NCI-H2107 (cell line): ENCODE measurements at places on chromosomes 16 and 17.
A peak's percentile ranks its signal among the peaks of the same experiment; 100 is the strongest.

DNA sequence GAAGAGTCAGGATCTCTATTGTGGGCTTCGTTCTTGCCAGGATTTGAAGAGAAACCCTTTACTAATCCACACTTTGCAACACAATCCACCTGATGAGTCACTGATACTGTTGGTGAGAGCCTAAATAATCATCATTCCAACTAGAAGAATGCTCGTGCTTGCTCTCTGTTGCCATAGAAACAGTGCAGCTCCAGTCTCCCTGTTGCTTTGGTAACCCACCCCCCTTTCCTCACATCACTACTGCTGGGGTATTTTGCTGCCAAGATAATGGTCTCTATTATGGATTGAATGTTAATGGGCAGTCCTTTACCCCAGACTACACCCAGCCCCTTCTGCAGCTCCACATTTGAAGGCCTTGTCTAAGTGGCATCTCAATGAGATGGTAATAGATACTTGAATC, 190.4 kb downstream of the ABCC12 start:
- no peak for DNase-seq

DNA sequence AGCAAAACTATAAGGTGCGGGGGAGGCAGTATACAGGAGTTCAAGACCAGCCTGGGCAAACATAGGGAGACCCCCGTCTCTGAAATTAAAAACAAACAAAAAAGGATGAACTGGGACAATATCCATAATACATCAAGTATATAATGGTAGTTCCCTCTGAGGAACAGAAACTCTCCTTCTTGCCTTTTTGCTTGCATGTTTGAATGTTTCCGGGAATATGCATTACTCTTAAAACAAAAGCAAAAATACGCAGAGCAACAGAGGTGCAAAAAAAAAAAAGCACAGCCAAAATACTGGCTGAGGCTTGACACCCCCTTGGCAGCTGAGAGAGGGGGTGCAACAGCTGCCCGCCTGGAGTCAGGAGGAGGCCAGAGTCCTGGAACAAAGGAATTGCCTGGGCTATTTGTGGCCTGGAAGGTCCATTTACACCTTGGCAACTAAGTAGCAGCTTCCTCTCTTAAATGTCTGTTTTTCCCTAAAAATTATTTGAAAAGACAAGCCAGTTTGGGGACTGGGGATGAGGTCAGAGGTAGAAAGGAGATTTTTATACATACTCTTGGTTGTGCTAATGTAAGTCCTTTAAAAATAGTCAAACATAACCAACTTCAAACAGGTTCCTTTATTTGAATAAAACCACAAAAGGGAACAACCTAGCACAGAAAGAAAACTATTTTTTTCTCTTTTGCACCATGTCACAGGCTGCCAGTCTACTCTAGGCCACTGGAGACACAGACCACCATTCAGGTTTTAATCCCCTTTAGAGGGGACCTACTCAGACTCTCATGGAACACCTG, 19.5 kb downstream of the USP7 start:
- DNase-seq, result no peak

DNA sequence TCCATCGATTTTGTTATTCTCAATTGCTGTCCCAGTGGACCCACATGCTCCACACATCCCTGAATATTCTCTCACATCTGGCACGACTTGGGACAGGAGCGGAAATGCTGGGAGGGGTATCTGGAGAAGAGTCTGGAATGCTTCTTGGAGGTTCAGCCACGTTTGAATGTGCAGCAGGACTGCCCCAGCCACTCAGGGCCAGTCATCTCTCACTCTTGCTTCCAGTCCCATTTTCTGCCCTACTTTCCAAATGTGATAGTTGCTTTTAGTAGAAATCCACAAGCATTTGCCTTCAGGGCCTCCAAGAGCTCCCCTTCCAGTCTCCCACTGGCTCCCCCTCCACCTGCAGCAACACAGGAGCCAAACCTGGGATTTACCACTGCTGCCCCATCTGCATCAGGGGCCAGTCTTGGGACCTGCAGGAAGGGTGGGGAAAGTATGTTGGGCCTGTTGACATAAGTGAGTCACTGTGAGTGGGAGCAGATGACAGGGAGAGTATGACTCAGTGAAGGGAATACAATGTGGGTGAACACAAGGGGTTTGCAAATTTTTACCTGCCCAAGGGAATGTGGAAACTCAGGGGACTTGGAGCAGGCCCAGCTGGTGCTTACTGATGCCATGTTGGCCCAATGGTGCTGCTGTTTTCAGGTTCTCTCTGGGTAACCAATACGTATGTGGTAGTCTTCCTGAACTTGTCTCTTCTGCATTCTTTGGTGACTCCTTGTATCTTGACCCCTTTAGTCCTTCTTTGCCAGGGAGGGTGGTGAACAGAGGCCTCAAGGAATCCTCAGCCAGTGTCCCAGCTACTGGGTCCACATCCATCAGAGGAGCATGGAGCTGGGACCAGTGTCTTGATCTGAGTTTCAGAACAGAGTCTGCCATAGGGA, 78.8 kb upstream of the CRHR1 start:
- DNase-seq, result no peak

DNA sequence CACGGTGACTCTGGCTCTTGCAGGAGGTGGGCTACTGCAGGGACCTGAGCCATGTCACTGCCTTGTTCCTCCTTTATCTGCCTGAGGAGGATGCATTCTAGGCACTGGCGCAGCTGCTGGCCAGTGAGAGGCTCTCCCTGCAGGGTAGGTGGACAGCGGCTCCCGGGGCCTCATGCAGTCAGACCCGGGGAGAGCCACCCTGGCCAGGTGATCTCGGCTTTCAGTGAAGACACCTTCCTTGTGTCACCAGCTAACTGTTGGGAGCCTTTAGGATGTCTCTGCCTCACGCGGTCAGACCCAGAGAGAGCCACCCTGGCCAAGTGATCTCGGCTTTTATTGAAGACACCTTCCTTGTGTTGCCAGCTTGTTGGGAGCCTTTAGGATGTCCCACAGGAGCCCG, 31.7 kb upstream of the KSR1 start:
- DNase-seq, result no peak

GRCh38 chr17:7250695-7251627, 573 bp downstream of the CTDNEP1 start:
- no peak for DNase-seq

- DNase-seq, result no peak
These were observed 2.1 kb downstream of the NME1 start for GRCh38 chr17:51155416-51155815.

DNA sequence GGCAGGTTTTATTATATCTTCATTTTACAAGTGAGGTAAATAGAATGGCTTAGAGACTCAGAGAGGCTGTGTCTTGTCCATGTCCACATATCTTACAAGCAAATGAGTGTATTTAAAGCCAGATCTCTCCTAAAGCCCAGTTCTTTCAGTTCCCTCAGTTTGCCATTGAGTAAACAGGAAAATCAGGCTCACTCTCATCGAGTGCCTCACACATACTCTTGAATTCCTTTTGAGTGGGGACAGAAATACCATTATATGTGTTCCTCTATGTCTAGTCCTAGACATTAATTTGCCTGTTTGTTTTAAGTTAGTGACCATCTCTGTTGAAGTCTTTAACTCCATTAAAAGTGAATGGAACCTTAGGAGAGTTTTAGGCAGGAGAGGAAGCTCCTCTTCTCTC, 40.1 kb downstream of the BPTF start:
- no peak for DNase-seq

DNA sequence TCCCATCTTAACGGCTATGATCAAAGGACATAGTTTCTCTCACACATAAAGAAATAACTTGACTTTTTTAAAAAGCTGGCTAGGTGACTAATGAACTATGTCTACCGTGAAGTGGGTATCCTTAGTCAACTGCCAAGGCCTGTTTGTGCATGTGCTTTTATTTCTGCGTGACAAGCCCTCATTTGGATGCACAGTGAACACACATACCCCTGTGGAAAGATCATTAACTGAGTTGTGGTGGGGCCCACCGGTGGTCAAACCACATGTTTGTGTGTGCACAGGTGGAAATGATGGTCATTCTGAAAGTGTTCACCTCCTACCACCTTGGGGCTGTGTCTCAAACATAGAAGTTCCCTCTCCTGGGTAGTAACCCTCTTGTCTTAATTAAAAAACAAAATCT, 256.1 kb upstream of the SALL1 start:
- DNase-seq, result no peak

DNA sequence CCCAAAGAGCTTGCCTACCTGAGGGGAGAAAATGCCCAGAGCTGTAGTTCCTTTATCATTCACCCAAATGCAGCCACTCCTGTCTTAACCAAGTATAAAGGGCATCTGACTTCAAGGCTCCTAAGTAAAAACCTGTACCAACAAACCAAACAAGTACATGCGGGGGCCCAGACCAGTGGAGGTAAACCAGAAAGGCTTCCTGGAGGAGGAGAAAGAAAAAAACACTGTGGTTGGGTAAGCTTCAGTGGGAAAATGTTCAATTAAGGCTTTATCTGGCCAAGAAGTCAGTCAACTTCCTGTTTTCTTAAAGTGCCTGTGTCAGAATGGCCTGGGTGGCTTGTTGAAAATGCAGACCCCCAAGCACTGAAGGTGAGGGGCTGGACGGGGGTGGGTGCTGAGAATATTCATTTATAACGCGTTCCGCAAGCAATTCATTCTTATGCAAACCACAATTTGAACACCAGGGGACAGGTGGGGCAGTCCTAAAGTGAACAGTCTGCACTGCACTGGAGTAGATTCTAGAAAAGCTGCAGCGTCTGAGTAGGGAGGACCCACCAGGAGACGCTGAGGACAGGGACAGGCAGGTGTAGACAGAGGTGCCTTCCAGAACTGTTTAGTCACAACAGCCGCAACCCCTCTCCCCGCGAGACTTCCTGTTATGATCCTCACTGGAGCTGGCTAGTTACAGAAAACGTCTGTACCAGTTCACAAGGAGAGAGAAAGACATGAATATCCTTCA, 467.1 kb downstream of the SOX9 start:
- DNase-seq, result no peak

DNA sequence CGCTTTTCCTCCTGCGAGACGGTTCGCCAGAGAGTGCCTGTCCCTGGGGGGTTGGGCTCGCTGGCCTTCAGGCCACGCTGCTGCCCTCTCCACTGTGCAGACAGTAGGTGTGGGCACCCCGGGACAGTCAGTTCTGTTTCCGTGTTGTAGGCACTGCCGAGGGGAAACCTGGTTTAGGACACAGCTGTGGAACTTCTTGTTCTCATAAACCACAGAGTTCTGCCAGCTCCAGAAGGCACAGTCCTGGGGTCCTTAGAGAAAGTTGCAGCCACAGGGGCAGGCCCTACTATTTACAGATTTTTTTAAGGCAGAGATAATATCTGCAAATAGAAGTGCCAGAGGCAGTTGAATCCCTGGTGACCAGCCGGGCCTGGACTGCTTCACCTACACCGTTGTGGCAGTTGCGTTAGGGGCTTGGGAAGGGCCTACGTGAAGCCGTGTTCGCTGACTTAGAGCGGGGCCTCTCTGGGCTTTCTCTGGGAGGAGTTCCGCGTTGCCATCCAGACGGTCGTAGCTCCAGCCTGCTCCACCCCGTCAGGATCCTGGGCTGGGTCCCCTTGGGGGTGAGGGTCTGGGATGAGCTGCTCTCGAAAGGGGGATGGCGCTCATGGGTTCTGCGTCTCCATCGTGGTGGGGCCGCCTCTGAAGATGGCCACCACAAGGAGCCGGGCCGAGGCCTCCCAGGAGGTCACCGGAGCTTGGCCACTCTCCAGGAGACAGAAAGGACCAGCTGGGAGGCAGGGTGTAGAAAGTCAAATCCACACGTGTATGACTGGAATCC, 126.3 kb downstream of the BANP start:
- DNase-seq, result no peak

- no peak for DNase-seq
These were observed 75.7 kb upstream of the NKD1 start for GRCh38 chr16:50472472-50472871.

- DNase-seq, result no peak
These were observed 135.8 kb downstream of the FOXL1 start for GRCh38 chr16:86714166-86714565.

DNA sequence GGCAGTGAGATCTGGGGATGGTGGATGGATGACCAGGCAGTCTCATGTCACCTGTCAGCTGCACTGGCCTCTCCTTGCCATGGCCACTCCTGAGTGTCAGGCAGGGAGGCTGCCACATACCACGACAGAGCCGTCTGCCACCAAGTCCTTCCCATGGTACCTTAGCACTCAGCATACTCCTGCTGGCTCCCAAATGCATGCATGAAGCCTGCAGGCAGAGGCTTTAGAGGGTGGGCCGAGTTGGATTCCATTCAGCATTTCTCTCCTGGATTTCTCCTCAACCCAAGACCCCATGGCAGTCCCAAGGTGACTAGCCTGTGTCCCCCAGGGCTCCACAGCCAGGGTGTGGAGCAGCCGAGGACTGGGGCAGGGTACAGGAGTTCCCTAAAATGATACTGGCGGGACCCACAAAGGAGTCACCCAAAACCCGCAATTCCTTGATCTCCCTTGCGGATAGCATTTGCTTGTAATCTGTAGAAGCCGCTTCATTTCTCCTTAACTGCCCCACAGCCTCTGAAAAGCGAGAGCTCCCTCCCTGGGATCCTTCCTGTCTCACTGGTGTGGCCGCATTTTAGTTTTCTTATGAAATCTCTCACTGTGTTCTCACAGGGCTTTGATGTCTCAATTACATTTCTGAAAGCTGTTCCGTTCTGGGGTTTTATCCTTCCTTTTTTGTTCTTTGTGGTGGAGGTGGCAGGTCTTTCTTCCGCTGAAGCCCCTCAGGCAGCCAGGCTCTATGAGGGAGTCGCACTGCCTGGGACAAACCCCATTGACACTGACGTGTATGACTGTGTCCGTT, 141.4 kb downstream of the SOCS1 start:
- DNase-seq, result no peak

GRCh38 chr17:78967782-78968362, 11.9 kb downstream of the LGALS3BP start:
- DNase-seq, result no peak

DNA sequence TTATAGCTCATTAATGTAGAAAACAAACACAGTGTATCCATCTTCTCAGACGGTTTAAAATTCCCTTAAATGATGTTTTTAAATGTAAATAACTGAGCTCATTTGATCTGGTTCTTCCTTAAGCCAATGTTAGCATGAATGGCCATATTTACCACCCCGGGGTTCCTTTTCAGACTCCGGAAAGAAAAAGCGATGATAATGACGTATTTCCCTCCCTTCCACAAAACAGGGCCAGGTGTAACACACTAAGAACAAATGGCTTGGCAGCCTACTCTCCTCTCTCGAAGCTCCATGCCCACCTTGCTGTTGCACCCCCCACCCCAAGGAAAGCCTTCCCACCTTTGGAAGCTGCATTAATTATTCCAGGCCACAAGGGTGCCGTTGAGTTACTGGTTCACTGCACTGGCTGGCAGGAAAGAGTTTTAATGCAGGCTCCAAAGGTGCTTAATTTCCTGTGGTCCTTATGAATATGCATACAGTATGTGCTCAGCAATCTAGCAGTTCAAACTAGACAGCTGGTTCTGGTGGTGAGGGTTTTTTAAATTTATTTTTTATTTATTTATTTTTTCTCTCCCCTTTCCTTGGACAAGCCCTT, 378.9 kb downstream of the WWOX start:
- DNase-seq, result peak; percentile 18

DNA sequence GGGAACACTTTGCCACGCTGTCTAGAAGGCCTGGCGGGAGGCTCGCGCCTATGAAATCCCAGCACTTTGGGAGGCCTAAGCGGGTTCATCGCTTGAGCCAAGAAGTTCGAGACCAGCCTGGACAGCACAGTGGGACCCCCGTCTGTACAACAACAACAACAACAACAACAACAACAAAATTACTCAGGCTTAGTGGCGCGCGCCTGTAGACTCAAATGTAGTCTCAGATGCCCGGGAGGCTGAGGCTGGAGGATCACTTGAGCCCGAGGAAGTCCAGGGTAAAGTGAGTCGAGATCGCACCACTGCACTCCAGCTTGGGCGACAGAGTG, 297 bp upstream of the SLFN13 start:
- no peak for DNase-seq

- DNase-seq, result no peak
These were observed 19.2 kb downstream of the PLXDC1 start for GRCh38 chr17:39132192-39132610.
